ENCODE measurements at places on chromosomes 4 and X. TPM values are rescaled to one million over a fixed set of nuclear protein-coding genes. Genes with fewer than 3 reads are reported as not detected.

GRCh38 chr4:177532358-177532757 lies 90.1 kb upstream of the AGA start:
- no peak for DNase-seq

The MAGEB10 gene
- polyA plus RNA-seq, result 0.13 TPM

DNA sequence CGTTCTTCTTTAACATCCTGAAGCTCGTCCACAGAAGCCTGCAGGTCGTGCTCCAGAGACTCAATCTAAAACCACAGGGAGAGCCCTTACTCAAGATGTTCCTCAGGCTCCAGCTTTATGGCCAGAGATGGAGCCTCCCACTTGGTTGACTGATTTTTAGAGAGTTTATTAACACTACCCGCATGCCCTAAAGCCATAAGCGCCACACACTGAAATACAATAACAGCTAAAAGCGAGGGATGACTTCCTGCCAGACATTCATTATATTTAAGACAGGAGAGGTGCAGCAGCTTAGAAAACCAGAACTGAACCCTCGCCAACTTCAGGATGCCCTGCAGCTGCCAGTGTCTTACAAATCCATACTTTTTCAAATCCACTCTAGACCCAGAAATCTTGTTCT lies 42.0 kb downstream of the SOD3 start:
- no peak for DNase-seq

DNA sequence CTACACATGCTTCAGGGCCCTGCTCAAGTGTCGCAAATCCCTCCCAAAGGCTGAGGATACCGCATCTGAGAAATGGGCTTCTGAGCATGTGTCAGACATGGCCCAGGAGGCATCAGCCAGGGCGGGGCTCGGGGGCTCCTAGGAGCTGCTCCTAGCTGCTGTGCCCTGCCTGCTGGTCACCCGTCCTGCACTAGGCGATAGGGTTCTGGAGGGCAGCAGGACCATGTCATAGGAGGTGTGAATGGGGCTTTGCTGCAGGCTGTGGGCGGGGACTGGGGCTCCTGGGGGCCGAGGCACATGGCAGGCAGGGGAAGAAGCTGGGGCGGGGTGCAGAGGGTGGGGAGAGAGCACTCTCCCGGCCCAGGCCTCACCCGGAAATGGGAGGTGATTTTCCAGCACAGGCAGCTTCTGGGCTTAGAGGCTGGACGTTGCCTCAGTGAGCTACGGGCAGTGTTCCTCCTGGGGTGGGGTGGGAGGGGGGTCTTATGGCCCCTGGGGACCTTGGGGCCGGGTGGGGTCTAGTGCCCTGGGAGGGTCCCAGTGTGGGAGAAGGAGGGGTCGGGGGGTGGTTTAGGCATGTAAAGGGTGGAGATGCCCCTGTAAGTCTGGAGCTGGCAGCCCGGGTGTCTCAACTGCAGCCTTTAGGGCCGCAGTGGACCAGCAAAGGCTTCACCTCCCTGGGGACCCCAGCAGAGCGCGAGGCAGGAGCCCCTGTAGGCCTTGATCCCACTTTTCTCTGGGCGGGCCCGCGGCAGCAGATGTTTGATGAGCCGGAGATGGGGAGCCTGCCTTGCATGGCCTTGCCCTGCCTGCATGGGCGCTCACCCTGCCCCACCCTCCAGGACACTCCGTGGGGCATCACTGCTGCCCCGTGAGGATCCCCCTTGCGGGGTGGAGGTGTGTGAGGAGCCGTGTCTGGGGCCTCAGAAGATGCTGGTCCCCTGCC lies 98.6 kb upstream of the LRPAP1 start:
- DNase-seq, result no peak

The FGF5 gene
- 0.14 TPM for polyA plus RNA-seq

The STPG2 gene
- 0.43 TPM for polyA plus RNA-seq

GRCh38 chr4:12203945-12204344 lies 775.3 kb upstream of the HS3ST1 start:
- DNase-seq, result no peak

The DIPK2B gene
- 9.5 TPM for polyA plus RNA-seq
